Stimulated activated CD4-positive, alpha-beta T cell treated with anti-CD3 and anti-CD28 coated beads, Interleukin-12 subunit alpha, Interleukin-12 subunit beta, amount 100 ng/mL, for 4 hours (primary cell): ENCODE measurements at places on chromosomes 5 and 9.

GRCh38 chr9:93244510-93245436 is 60.8 kb downstream of the WNK2 start:
- DNase-seq = no peak

GRCh38 chr9:18969128-18969527 is 63.9 kb downstream of the SAXO1 start:
- no peak for DNase-seq

- DNase-seq = no peak
These were observed 42.7 kb downstream of the ERAP1 start for GRCh38 chr5:96765043-96765442.

- no peak for DNase-seq
These were observed 180.8 kb downstream of the RGS3 start for GRCh38 chr9:113644321-113644720.

DNA sequence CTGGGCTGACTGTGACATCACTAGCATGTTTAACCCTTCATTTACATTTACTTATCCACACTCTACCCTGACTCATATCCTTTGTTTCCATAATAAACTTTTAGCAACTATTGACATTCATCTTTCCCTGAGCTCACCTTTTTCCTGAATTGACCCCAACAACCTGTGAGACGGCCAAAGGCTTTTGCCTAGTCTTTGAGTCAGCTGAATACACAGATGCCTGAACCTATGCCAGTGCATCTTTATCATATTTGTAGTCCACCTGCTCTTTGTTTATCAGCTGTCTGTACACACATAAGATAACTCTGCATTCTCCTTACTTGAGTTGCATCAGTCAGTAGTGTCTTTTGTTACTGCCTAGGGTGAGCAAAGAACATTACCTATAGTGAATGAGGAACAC is 128.5 kb upstream of the HMHB1 start:
- DNase-seq = no peak

GRCh38 chr5:123414974-123415373 is 8.2 kb downstream of the CEP120 start:
- no peak for DNase-seq

DNA sequence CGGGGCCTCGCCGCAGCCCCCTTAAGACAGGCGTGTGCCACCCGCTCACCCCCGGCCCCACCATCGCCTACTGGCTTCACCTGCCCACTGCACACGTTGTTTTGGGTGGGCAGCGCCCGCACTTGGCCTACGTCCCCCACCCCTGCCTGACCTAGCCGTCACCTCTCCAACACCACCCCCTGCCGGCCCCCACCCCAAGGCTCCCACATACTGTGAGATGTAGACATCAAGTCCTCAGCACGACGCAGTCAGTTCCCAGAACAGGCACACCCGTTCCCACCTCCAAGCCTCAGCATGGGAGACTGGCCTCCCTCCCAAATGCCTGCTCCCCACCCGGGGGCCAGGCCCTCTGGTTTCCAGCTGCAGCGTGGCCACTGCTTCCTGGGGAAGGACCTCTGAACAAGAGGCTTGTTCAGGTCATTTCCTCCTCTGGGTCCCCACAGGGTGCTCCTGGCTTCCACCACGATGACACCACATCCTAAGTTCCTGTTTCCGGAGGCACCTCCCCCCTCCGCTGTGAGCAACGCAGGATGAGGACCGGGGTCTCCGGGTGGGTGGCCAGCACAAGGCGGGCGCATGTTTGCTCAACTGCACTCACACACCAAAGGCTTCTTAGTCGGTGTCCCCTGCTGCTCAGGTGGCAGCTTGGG is 11.3 kb downstream of the DBN1 start:
- DNase-seq = no peak
